ENCODE measurements at places on chromosomes 2 and 18.

DNA sequence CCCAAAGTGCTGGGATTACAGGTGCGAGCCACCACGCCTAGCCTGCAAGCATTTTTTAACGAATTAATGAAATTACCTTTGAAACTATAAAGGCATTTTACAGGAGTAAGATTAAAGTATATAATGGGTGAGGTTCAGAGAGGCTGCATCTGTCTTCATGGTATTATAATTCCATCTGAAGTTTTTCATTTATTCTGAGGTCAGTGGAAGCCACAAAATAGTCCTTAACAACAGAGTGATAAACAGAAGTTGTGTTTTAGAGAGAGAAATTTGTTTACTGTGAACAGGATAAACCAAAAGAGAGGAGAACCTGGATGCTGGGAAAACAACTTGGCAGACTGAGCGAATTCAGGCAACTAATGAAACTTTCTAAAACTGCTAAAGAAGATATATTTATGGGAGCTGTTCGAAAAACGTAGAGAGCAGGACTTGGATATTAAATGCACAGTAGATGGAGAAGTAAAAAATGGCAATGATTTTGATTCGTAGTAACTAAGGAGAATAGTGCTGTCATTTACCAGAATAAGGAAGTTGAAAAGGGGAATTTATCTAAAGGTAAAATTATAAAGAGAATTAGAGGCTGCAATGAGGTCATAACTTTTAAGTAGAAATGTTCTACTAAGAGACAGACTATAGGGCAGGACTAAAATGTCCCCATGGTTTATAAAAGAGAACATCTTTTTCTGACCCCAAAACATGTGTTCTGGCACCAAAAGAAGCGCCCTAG is 37.9 kb upstream of the ITGA4 start:
- no peak for DNase-seq

GRCh38 chr2:119448427-119449141 is 16.9 kb downstream of the TMEM37 start:
- no peak for DNase-seq

- no peak for DNase-seq
Measured at GRCh38 chr2:5472673-5473072, 219.5 kb upstream of the SOX11 start.

- DNase-seq = no peak
Measured at GRCh38 chr18:13289481-13290205, 71.1 kb downstream of the LDLRAD4 start.

- DNase-seq = no peak
Measured at GRCh38 chr2:58514252-58514651, 273.1 kb upstream of the FANCL start.

GRCh38 chr2:208371634-208371935 is 35.0 kb upstream of the PTH2R start:
- no peak for DNase-seq

DNA sequence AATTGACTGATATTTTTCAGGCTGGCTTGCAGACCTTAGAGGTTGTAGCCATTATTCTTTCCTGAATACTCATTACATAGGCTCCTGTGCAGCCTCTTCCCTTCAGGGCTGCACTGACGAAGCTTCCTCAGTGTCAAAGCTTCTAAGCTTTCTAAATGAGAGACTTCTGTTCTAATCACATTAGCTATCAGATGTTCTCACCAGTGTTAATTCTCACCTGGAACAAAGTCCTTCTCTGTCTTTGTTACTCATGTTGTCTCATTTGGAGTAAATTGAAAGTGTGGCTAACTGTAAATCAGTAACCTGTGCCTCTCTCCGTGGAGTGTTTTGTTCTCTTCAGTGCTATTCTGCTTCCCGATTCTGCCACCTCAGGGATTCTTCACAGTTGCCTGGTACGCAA is 76.9 kb downstream of the MC4R start:
- no peak for DNase-seq

- DNase-seq = no peak
Measured at GRCh38 chr2:11099122-11100065, 55.9 kb upstream of the SLC66A3 start.

- no peak for DNase-seq
Measured at GRCh38 chr2:55173438-55174054, 58.5 kb downstream of the CLHC1 start.

DNA sequence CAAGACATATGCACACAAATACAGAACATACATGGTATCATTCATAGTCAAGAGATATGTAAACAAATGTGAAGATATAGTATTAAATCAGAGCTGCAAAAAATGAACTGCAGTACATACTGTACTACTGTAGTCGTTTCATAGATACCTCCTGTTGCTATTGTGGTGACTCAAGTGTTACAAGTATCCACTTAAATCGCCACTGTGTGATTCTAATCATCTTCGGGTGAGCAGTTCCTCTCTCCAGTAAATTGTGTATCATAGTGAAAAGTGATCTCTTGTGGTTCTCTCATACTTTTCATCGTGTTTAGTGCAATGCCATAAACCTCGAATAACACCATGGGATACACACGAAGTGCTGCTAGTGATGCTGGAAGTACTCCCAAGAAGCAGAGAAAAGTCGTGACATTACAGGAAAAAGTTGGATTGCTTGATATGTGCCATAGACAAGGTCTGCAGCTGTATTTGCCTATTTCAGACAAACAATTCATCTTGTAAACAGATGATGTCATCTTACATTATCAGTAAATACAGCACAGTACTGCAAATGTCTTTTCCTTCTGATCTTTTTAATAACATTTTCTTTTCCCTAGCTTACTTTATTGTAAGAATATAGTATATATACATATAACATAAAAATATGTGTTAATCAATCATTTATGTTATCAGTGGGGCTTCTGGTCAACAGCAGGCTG is 222.2 kb downstream of the BCL11A start:
- DNase-seq = no peak

- DNase-seq = no peak
Measured at GRCh38 chr2:134273256-134273983, 19.5 kb downstream of the MGAT5 start.

All from activated CD4-positive, alpha-beta T cell treated with anti-CD3 and anti-CD28 coated beads for 4 hours (primary cell).